ENCODE measurements at places on chromosomes 6 and 20.
A peak's percentile ranks its signal among the peaks of the same experiment; 100 is the strongest.

DNA sequence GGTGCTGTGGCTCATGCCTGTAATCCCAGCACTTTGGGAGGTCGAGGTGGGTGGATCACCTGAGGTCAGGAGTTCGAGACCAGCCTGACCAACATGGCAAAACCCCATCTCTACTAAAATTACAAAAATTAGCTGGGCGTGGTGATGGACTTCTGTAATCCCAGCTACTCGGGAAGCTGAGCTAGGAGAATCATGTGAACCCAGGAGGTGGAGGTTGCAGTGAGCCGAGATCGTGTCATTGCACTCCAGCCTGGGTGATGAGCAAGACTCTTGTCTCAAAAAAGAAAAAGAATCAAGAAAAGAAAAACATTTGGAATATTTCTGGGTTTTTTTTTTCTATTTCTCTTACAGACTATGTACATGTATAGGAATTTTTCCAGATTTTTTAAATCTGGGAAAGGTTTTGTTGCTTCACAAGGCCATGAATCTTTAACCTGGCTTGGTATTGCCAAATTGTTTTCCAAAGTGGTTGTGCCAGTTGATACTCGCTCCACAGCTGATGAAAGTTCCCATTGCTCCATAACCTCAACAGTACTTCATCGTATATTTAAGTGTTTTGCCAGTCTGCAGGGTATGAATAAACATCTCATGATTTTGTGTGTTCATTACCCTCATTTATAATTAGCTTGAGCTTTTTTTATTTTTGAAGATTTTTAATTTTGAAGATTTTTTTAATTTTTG, 33.5 kb downstream of the RNF217 start:
- no peak for DNase-seq

DNA sequence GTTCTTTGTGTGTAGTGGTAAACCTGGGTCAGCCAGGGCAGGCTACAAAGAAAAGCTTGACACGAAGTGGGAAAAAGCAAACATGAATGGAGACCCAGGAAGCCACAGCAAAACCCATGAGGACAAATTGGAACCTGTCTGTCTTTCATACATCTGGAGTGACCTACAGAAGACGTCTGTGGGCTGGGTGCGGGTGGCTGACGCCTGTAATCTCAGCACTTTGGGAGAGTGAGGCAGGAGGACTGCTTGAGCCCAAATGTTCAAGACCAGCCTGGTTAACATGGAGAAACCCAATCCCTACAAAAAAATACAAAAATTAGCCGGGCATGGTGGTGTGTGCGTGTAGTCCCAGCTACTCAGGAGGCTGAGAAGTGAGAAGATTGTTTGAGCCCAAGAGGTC, 114.8 kb downstream of the PRND start:
- no peak for DNase-seq

DNA sequence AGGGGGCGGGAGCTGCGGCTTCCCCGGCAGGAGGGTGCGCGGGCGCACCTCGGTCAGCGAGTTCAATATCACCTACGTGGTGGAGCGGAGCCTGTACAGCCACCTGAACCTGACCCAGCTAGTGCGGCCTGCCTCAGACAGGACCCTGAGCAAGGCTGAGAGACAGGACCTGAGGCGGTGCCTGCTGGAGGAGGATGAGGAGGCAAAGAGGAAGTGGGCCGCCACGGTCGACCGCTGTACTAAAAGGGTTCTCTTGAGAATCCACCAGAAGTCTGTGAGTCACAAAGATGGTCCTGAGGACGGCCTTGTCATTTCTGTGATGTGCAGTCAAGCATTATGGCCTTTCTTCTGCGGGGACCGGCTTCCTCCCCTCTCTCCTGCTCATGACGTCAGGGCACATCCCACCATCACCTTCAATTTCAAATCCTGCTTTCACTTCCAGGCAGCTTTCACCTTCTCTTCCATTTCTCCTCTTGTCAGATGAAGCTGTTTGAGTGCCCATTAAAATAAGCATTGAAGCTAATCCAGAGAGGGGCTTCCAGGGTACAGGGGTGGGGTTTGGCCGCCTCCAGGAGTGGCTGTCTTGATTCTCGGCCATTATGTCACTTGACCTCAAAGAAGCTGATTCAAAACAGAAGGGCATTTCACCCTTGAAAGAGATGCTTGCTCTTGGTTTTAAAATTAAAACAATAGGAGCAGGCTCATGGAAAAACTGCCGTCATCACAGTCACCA, 177.6 kb downstream of the SASH1 start:
- no peak for DNase-seq

- DNase-seq, result no peak
These were observed 531.0 kb upstream of the AGPAT4 start for GRCh38 chr6:161804838-161805237.

DNA sequence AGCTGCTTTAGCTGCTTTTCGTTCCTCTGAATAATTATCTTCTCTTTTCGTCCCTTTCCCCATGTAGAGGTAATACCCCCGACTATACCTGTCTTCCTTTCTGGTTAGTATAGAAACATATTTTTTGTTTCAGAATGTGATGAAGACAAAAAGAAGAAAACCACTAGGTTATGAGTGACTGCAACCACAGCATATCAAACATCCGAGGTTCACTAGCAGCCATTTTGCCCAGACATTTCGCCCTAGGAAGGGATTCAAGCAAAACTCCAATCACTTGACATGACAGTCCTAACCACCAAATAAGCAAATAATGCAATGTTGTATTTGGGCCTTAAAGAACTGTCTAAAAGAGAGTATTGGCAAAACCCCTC, 9.4 kb downstream of the SNX5 start:
- no peak for DNase-seq

- DNase-seq, result no peak
These were observed 46.1 kb upstream of the ADGRF5 start for GRCh38 chr6:46967826-46968349.

- no peak for DNase-seq
These were observed 411.8 kb upstream of the SULF2 start for GRCh38 chr20:48197066-48197465.

- DNase-seq, result no peak
These were observed 241.2 kb downstream of the FRK start for GRCh38 chr6:115819506-115819905.

GRCh38 chr6:136284909-136285308, 4.7 kb downstream of the BCLAF1 start:
- DNase-seq, result no peak

- peak; percentile 32 for DNase-seq
These were observed 43.9 kb upstream of the FAM135A start for GRCh38 chr6:70369332-70369950.

DNA sequence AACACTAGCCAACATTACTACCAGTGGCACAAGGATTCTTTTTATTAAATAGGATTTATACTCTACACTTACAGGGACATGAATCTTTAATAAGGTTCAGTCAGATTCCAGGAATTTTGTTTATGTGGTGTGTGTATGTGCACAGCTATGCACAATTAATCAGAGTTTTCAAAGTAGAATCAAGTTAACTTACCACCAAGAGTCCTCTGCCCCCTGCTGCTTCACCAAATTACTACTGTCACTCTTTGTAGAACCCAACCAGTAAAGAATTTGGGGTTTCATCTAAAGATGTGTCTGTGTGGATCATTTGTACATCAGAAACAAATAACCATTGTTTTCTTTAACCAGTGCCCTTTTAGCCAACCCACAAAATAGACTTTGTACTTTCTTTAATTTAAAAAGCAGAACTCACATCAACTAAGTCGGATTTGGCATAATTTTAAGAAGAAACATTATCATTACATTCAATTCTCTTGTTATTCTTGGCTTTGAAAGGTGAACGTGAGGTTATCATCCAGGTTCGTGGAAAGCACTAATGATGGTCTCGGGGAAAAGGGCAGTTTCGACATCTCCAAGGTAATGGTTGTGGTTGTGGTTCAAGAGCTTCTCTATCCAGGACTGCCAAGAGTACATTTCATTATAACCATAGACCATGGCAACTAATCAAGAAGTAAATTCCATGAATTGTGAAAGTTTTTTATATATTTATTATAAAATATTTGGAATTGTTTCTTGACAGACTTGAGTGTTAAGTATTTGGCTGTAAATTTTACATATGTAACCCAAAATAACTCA, 514.3 kb upstream of the ID4 start:
- no peak for DNase-seq

DNA sequence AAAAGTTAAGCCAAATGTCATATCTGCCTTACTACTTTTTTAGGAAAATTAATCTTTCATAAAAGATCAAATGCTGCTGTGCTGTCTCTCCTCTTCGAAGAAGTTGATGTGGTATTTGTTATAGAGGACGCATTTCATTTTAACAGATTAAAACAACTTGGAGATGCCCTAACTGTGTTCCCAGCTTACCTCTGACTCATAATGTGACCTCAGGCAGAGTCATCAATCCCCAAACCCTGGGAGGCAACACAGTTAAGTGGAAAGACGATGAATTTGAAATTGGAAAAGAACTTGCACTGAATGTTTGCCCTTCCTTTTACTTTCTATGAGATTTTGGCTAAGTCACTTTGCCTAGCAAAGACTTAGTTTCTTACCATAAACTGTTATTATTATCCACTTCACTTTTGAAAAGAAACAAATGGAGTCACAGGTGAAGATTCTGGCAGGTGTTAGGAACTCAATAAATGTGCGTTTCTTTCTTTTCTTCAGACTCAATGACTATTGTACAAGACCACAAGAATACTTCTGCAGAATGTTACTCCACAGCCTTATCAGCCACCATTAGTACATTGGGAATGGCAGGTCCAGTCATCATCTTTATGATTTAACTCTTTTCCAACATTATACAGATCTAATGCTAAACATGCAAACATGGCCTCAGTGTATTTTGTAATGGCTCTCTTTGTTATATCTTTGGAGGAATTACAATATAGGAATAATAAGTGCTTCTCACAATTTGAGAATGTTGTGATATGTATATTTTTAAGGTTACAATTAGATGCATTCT, 102.6 kb downstream of the COL21A1 start:
- DNase-seq, result no peak

GRCh38 chr6:129454488-129454887, 255.5 kb downstream of the ARHGAP18 start:
- no peak for DNase-seq

- DNase-seq, result no peak
These were observed 3.0 kb downstream of the KCNG1 start for GRCh38 chr20:51019656-51020592.

DNA sequence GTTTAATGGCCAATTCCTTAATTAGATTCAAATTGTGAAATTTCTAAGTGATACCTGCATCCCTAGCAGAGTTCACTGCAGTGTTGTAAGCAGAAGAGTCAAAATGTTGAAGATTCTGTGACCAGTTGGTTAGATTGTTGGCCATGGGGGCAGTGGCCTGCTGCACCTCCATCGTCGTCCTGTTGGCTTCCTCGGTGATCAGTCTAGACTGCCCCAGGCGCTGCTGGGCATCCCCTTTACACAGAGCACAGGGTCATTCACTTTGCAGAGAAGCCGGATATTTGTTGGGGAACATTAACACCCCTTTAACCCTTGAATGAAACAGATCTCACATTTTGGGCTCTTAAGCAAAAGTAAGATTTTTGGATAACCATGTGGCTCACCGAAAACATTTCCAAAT, 60.7 kb downstream of the FAM229B start:
- no peak for DNase-seq

- DNase-seq, result no peak
These were observed 21.4 kb downstream of the ZFAND3 start for GRCh38 chr6:37840940-37841300.

DNA sequence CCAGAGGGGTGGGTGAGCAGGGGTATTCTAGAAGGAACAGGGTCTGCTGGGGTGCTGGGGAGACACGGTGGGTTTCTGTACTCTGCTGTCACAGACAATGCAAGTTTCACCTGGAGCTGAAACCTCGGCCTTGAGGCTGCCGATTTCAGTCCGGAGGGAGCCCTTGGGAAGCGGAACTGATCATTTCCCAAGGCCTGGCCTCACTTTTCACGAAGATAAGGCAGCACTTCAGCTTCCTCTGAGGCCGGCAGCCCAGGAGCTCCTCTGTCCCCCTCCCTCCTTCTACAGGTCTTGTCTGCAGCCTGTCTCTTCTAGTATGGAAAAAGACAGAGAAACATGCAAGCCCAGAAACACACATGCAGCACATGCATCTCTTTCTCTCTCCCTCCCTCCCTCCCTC, 242.1 kb downstream of the CDC5L start:
- DNase-seq, result no peak

- DNase-seq, result no peak
These were observed 43.7 kb downstream of the APCDD1L start for GRCh38 chr20:58471193-58472164.

GRCh38 chr6:18629571-18629970, 242.4 kb downstream of the RNF144B start:
- DNase-seq, result no peak

DNA sequence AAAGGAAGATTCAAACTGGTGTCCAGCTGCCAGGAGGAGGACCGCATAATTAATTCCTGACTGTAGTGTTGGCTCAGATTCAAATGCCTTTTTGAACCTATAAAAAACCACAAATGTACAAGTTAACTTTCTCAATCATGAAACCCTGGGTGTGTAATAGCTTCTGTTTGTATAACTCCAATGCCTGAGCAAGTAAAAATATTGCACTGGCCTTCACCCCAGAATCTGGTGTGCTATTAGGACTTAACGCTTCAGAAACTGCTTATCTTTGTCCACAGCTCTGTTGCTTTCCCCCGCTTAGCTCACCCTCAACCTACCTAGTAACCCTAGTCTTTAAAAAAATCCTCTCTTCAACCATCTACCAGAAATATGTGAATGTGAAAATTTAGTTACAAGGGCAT, 119.1 kb upstream of the MAP7 start:
- DNase-seq, result no peak

Measured in activated CD4-positive, CD25-positive, alpha-beta regulatory T cell (primary cell).